Upper lobe of right lung (tissue), 1 donor: ENCODE measurements at places on chromosomes 6 and 20.

DNA sequence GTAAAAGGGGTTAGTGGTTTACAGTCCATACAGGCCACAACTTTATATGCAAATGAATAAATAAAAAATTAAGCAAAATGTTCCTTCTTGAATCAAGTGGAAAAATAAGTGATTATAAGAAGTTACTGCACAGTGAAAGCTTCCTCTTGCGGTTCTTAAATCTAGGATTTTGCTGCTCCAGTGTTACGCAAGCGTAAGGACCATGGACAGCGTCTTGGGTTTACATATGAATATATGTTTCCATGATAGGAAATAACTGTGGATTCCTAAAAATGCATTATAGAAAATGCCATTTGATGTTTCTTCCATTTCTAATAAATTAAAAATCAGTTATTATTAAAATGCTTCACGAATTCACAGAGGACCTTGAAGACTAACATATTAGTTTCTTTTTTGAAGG lies 176.6 kb upstream of the POU3F2 start:
- peak; percentile 58 for DNase-seq

- DNase-seq, result no peak
Observed at GRCh38 chr20:33415948-33416347, 14.6 kb upstream of the CDK5RAP1 start.

- no peak for DNase-seq
Observed at GRCh38 chr6:129546702-129547101, 163.3 kb downstream of the ARHGAP18 start.

DNA sequence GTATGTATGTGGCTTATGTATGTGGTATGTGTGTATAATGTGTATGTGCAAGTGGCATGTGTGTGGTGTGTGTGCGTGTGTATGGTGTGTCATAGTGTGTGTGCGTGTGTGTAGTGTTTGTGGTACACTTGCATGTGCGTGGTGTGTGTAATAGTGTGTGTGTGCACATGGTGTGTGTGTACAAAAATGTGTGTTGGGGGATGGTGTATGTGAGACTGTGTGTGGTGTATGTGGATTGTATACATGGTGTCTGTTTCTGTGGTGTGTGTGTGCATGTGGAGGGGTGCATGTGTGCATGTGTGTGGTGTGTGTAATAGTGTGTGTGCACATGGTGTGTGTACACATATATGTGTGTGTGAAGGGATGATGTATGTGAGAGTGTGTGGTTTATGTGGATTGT lies 21.5 kb downstream of the MAFB start:
- no peak for DNase-seq

DNA sequence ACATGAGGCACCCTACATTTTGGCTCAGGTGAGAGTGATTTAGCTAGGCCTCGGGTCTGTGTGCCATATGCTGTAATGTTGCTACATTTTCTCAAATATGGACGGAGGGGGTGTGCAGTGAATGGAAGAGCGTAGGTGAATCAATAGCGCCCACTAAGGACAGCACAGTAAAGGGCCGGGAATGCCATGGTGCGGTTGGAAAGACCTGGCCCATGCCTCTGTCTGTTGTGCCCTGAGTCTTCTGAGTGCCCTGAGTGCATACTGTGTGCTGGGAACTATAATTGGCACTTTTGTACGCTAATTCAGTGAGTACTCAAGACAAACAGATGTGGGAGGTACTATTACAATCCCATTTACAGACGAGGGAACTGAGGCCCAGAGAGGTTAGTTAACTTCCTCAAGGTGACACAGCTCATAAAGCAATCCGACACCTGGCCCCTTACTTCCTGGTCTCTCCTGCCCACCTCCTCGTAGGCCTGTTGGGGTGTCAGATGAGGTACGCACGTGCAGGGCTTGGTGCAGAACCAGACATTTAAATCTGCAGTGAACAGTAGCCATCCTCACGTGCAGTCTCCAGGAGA lies 17.3 kb downstream of the SLC22A1 start:
- no peak for DNase-seq

DNA sequence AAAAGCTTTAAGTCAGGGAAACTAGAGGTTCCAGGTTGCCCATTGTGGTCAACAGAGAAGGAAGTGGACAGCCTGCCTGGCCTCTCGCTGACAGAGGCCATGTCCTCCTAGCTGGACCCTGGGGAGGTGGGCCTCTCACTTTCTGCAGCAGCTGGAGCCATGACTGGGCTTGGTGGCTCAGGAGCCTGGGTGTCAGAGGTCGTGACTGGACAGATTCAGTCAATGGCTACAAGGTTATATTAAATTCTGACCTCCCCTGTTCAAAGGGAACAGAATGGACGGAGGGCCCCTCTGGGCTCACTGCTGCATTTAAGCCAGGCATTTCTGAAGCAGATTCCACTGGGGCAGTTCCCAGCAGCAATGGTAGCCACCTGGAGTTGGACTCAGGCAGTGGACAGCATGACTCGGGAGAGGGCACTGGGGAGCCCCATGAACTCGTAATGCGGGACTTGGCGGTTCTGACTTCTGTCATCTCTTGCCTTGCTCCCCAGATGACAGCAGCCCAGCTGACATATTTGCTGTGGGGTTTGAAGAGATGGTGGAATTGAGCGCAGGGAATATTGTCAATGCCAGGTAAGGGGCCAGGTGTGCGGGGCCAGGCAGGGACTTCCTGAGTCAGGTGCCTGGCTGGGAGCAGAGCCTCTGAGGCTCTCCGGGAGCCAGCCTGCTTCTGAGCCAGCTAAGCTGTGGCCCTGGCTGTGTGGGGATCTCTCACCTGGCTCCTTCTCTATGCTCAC lies 86.7 kb downstream of the SYNJ2 start:
- no peak for DNase-seq

- DNase-seq, result no peak
Observed at GRCh38 chr6:20998748-20999448, 464.6 kb downstream of the CDKAL1 start.

GRCh38 chr20:10916312-10916711 lies 242.5 kb upstream of the JAG1 start:
- no peak for DNase-seq

GRCh38 chr20:37896932-37897548 lies 5.9 kb upstream of the VSTM2L start:
- no peak for DNase-seq

DNA sequence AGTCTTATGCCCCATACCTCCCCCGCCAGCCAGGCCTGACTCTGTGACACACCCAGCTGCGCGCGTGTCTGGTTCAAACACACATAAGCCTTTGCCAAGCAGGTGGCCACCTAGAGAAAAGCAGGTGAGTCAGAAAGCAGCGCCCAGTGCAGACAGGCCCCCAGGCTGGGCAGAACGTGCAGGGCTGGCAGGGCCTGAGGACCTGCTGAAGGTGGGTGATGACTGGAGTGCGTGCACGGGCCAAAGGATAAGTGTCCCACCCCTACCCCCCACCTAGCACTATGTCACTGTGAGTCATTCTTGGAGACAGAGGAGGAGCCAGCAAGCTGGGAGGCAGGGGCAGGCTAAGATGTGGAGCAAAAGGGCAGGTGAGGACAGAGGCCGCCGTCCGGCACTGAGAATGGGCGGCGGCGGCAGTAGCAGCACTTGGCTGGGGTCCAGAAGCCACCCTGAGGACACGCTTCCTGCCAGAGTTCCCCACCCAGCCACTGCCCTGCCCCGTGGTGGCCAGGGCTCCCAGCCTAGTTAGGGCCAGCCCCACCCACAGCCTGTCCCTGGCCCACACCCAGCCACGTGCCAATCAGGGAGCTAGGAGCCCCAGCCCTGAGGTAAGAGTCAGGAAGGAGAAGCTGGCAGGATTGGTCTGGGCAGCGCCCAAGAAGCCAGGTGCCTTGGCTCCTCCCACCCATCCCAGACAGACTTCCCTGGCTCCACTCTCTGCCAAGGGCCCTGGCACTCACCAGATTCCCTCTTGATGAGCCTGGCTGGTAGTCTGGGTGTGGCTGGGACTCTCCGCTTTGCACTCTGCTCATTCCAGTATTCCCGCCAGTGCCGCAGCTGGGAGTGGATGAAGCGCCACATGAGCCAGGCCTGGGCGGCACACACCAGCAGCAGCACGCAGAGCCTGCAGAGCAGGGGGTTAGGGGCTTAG lies 72.7 kb downstream of the TRAM2 start:
- peak; percentile 96 for DNase-seq

- no peak for DNase-seq
Observed at GRCh38 chr20:55166063-55166462, 690.7 kb downstream of the DOK5 start.

GRCh38 chr6:151297886-151298285 lies 58.1 kb downstream of the AKAP12 start:
- DNase-seq, result no peak

GRCh38 chr20:5680192-5680591 lies 70.0 kb upstream of the SHLD1 start:
- no peak for DNase-seq
